Lung (tissue), 17 donors: ENCODE measurements at places on chromosomes 5 and 9.

- H3K4me1 ChIP-seq = peaks cover 2% of the 10 kb centered on the region
- no peaks in the 10 kb centered on the region for H3K36me3 ChIP-seq
- peak; percentile 77 for DNase-seq
Observed at GRCh38 chr5:66958980-66959641, 237.5 kb downstream of the CD180 start.

DNA sequence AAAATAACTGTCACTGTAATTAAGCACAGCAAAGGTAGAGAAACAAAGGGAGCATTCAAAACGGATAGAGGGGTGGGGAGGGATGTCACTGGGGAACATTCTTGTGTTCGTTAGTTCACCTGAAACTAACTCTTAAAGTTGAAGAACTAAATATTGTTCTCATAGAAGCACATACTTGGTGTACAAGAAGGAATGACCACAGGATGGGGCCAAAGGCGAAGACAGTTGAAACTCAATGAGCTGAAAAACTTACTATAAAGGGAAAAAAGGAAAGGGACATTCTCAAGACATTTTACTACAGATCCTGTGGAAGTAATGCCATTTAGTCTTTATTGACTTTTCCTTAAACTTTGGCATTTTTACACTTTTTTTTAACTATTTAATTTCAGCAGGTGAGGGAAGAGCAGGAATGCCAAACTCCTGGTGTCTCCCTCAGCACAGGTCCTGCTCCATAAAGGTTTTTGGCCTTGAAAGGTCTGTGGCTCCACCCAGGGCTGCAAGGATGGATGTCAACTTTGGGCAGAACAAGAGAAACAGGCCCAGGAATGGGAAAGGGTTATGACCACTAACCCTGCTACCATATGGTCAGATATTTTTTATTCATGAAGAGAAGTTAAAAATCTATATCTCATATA lies 197.6 kb upstream of the RASA1 start:
- H3K4me3 ChIP-seq = no peak overlapping the region
- H3K27ac ChIP-seq = no peak overlapping the region
- DNase-seq = peak; percentile 10

- no peak overlapping the region for H3K27ac ChIP-seq
- peak; percentile 13 for DNase-seq
- H3K4me1 ChIP-seq = peaks cover 9% of the 10 kb centered on the region
Observed at GRCh38 chr5:114362977-114363761, 1.3 kb downstream of the KCNN2 start.

GRCh38 chr9:132853482-132853881 lies 24.6 kb downstream of the AK8 start:
- H3K27ac ChIP-seq = no peak overlapping the region
- no peak for DNase-seq
- no peaks in the 10 kb centered on the region for H3K27me3 ChIP-seq

DNA sequence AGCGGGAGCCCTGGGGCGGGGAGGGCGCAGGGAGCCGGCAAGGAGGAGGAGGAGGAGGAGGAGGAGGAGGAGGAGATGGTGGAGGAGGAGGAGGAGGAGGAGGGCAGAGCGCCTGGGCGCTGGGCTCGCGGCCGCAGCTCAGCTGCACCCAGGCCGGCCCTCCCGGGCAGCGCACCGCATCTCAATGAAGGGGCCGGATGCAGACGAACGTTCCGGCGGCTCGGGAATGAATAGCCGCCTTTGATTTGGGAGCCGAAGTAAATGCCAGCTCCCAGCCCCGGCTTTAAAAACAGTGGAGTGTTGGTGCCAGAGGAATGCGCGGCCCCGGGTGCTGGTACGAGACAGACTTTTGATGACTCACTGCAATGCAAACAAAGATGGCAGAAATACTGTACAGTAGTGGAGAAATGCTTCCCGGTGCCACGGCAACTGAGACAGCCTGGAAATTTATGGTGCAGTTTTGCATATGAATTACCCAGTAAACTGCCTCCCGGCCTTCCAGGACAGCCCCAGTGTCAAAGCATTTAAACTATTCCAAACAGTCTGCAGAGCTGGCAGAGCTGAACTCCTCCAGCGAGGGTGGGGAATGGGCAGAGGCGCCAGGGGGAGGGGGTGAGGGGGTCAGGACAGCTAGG lies 43.1 kb downstream of the NACC2 start:
- H3K27ac ChIP-seq = no peak overlapping the region
- DNase-seq = peak; percentile 88
- peaks cover 28% of the 10 kb centered on the region for H3K4me1 ChIP-seq
- H3K4me3 ChIP-seq = no peak overlapping the region
- no peaks in the 10 kb centered on the region for H3K27me3 ChIP-seq

GRCh38 chr5:168426864-168427172 lies 59.5 kb upstream of the RARS1 start:
- no peak overlapping the region for H3K4me3 ChIP-seq
- no peak for DNase-seq
- H3K27me3 ChIP-seq = no peaks in the 10 kb centered on the region

DNA sequence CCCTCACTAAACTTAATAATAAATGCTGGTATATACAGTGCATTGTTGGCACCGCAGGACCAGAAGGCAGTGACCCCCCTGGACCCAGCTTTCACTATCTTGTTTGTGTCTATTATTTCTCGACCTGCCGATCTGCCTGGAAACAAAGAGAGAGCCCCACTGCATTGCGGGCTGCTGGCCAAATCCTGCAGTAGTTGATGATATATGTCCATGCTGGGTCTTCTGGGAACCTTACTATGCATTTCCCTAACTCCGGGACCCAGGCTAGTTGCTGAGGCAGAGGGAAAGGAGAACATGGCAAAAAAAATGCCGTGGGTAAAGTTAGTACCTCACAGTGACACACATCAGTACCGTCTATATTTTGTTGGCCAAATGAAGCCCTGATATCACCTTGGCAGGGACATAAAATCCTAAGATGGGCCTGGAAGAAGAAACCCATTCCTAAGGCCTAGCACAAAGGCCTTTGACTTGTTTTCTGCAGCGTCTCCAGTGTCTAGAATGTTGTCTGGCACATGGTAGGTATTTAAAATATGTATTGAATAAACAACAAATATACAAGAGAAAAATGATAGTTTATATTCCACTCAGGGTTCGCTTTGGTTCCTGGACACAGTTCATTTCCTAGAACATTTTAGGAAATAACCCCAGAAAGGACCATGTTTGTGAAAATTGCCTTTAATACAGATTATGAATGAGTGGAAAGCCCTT lies 46.1 kb downstream of the NMUR2 start:
- DNase-seq = peak; percentile 26
- H3K27ac ChIP-seq = no peak overlapping the region
- H3K4me3 ChIP-seq = no peak overlapping the region
- H3K4me1 ChIP-seq = no peaks in the 10 kb centered on the region

- peaks cover 24% of the 10 kb centered on the region for H3K4me1 ChIP-seq
- no peaks in the 10 kb centered on the region for H3K36me3 ChIP-seq
- H3K4me3 ChIP-seq = peak within 1 kb of the TSS; percentile 43
- peak; percentile 96 for DNase-seq
Observed at GRCh38 chr9:133534346-133535291, at the start of gene ADAMTSL2. ADAMTSL2 (plus strand) TSS chr9:133534704; CDS start chr9:133536713, 2,009 bp downstream.

GRCh38 chr5:172632346-172633092 lies 8.5 kb upstream of the NEURL1B start:
- DNase-seq = no peak
- H3K4me3 ChIP-seq = no peak overlapping the region
- H3K36me3 ChIP-seq = no peaks in the 10 kb centered on the region
- no peak overlapping the region for H3K27ac ChIP-seq
- no peaks in the 10 kb centered on the region for H3K4me1 ChIP-seq
- H3K27me3 ChIP-seq = no peaks in the 10 kb centered on the region

- H3K27ac ChIP-seq = no peak overlapping the region
- H3K4me3 ChIP-seq = no peak overlapping the region
- peaks cover 1% of the 10 kb centered on the region for H3K4me1 ChIP-seq
- no peaks in the 10 kb centered on the region for H3K36me3 ChIP-seq
- no peaks in the 10 kb centered on the region for H3K27me3 ChIP-seq
- DNase-seq = no peak
Observed at GRCh38 chr5:116524051-116524904, 50.3 kb downstream of the SEMA6A start.

- H3K27ac ChIP-seq = no peak overlapping the region
- H3K4me3 ChIP-seq = no peak overlapping the region
- H3K36me3 ChIP-seq = no peaks in the 10 kb centered on the region
- no peak for DNase-seq
- H3K4me1 ChIP-seq = no peaks in the 10 kb centered on the region
Observed at GRCh38 chr9:1759771-1760300, 255.3 kb upstream of the SMARCA2 start.

DNA sequence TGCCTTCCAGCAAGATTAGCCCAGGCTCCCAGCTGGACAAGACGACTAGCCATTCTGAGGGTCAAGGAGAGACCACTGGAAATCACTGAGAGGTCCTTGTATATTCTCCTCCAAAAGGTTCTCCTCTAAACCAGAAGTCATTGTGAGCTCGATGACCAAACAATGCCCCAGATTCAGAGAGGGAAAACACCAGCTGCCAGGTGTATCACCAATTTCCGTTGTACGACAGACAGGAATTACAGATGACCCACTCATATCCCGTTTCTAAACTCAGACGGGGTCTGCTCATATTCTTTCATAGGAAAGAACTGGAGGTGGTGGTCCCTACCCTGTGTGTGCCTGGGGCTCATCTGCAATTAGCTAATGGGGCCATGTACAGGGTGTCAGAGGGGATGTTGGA lies 14.2 kb downstream of the FAXDC2 start:
- no peak overlapping the region for H3K4me3 ChIP-seq
- H3K27me3 ChIP-seq = no peaks in the 10 kb centered on the region
- H3K4me1 ChIP-seq = peaks cover 10% of the 10 kb centered on the region
- no peak for DNase-seq
